ENCODE measurements at places on chromosomes 2 and 18.

DNA sequence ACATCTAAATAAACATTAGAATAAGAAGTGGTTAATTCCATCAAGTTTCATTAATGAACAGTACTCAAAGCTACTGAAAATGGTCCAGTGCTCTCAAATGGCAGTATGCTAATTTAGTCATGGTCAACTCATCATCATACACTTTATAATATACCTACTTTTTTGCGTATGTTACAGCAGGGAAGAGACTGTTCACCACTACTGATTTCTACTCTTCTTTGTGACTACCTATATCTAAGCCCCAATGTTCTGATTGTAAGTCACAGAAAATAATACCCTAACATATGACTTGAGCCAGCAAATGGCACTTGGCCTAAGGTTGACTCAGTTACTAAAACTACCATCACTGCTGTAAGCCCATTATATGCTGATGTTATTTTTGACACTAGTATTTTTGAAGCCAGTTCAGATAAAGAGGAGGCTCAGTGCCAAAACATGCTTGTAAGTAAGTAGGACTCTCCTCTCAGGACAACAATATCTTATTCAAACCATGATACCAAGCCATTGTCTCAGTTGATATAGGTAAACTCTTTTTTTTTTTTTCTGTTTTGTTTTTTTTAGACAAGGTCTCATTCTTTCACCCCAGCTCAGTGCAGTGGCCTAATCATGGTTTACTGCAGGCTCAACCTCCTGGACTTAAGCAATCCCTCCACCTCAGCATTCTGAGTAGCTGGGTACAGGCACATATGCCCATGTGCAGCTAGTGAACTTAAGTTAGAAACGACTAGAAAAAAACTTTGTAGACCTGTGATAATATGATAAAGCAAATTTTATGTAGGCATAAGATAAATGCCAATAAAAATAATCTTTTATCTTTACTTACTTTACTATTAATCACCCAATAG, 266.9 kb downstream of the ZNF385B start:
- DNase-seq = no peak

- no peak for DNase-seq
Observed at GRCh38 chr2:42960002-42960841, 167.8 kb upstream of the HAAO start.

- DNase-seq = no peak
Observed at GRCh38 chr2:101293544-101293943, 15.0 kb downstream of the RNF149 start.

DNA sequence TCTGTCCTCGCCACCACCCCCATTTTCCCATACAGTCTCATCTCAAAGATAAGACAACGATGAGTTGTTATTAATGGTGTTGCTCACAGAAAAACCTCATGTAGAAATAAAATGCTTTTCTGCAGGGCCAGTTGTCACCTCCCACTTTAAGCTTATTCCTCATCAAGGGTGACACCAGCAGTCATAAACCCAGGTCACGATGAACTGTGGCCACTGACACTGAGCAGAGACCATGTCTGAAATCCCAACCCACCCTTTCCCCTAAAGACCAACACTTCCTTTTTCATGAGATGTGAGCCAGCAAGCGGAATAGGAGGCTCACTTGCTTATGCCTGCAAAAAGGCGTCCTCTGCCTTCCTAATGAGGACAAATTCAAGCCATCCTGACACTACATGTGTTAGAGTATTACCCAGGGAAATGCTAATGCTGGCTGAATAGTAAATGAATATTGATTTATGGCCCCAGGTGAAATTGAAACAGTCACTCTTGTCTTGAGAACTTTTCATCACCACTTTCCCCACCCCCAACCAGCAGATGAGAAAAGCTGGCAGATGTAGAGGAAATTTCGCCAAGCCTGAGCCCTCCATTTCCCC, 228.4 kb downstream of the MGAT5 start:
- DNase-seq = no peak

- no peak for DNase-seq
Observed at GRCh38 chr18:8930990-8931616, 171.4 kb upstream of the NDUFV2 start.

DNA sequence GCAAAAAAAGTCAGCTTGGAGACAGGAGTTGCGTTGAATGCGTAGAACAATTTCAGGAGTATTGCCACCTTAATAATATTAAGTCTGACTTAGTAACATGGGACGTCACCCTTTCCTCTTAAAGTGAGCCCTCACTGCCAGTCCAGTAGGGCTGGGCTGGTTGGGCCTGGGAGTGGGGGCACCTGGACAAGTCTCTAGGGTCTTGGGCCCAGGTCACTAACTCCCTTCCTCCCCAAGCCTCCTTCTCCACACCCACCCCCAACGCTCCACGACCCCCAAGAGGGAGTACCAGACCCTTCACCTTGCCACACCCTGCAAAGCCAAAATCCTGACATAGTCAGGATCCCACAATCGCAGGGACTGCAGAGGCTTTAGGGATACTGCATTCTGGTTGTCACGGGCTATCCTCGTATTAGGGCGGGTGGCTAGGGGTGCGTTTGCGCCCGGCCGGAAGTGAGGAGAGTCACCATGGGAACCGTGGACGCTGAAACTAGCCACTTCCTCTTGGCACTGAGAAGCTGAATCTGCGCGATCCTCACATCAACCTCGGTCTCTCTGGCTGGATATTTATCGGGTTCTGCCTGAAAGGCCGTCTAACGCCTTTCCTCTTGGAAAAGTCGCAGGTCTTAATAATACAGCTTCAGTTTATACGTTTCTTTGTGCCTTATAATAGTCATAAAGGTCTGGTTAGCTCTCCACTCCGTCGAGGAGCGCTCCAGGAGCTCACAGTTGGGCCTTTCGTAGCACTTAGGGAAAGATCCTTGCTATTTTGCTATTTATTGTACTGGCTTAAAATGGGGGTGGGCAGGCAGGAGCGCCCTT, 10.3 kb upstream of the CXXC1 start:
- peak; percentile 41 for DNase-seq

GRCh38 chr2:46173636-46174250, 123.5 kb upstream of the EPAS1 start:
- no peak for DNase-seq
